ENCODE measurements at places on chromosomes 3 and 15.

DNA sequence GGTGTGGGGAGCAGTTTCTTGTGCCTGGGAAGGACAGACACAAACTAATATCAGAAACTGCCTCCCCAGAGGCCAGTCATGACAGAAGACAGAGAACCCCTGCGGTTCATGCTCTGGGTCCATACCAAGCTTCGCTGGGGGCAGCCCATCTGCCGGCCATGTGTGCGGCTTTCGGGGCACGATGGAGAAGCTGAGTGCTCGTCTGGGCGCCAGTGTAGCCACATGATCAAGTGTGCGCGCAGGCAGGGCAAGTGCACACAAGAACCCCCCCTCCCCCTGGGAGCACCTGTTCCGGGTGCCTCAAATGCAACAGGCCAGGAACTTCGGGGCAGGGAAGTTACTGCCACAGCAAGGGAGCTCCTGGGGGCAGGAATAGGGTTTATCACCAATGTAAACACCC lies 1.8 kb downstream of the ADAMTS17 start:
- DNase-seq, result no peak

GRCh38 chr3:48430708-48431101 lies 819 bp upstream of the PLXNB1 start:
- DNase-seq, result no peak

GRCh38 chr15:29430124-29430523 lies 160.5 kb upstream of the NSMCE3 start:
- DNase-seq, result no peak

DNA sequence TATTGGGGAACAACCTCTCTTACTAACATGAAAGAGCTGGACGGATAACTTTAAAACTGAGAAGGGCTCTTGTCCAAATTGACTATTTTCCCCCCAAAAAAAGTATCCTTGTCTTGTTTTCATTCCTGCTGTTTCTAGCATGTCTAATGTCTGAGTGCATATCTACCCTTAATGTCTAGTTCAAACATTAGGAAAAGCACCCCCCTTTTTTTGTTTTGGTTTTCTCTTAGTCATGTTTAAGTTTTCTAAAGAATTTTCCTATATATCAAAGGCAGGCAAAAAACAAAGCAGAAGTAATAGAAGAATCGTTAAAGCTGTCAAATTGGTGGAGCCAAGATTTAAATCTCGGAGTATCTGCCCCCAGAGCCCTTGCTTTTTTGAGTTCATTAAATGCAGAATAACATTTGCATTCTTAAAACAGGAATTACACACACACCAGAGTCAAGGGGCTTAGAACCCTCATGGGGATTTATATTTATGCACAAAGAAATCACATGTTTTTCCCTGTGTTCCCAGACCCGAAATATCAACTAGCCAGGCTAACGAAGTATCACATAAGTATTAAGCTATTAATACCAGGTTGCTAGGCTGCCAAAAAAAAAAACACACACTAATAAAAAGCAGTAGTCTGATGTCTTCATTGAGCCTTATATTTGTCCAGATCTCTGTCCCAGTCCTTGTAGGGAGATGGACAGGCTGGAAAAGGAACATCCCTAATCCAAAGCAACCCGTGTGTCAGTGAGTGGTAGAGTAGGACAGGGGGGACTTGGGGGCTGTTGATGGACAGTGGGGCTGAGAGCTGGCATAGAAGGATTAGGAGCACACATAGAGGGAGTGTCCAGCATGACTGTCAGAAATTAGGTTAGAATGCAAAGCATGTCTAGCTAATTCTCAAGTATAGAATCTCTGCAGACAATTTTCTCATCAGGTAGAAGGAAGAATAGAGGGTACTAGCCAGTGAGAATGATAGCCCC lies 103.6 kb upstream of the BFSP2 start:
- no peak for DNase-seq

DNA sequence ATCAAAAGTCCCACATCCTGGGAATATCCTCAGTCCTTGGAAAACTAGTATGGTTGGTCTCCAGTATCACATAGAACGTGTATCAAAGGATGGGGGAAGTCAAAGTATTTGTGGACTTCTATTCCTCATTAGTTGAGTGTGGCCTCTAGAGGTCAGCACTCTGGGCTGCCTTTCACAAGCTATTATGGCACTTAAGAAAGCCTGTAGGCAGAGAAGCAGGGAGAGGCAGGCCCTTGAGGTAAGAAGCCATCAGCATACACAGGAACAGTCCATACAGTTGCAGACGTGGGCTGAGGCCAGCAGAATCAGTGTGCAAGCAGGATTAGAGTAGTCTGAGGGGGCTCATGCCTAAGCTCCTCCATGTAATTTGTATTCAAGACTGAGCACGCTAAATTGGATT lies 341.7 kb downstream of the CLSTN2 start:
- no peak for DNase-seq
